Effector memory CD4-positive, alpha-beta T cell (primary cell): ENCODE measurements at places on chromosomes 5 and 9.

DNA sequence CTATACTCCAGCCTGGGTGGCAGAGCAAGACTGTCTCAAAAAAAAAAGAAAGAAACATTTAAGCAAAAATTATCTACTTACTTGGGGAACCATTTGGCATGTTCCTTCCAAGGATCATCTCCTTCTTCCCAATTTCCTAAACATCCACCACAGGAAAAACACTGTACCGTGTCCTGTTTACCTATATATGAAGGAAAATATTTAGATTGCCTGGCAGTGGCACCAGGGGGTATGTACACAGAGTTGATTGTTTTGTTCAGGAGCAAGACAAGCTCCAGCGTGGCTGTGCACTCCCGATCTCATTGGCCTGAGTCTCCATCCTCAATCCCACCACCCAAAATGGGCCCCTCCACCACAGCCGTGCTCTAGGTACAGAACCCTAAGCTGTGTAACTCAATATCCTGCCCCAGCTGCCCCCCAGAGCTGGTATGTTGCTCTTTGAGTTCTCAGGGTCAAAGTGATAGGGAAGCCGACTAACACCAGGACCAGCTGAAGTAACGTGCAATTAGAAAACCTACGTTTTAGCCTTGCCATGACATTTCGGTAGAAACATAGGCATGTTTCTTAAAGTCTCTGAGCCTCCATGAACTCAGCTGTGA, 13.8 kb downstream of the NAIP start:
- no peak for DNase-seq

- DNase-seq, result no peak
These were observed 39.4 kb upstream of the GRAMD2B start for GRCh38 chr5:126383776-126384175.

DNA sequence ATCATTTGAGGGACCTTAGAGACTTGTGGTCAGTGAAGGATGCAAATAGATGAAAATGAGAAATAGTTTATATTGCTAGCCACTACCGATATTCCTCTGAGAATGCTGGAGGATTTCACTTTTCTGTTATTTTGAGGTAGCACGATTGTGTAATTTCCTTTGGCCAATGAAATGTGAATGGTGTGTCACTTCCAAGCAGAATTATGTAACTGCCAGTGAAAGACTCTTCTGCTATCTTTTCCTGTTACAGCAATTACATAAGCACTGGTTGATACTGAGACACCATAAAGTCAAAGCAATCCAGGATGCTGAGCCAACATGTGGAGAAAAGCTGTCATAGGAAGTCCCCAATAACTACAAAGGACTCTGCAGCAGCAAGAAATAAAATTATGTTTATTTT, 3.6 kb upstream of the PCDHA2 start:
- no peak for DNase-seq

DNA sequence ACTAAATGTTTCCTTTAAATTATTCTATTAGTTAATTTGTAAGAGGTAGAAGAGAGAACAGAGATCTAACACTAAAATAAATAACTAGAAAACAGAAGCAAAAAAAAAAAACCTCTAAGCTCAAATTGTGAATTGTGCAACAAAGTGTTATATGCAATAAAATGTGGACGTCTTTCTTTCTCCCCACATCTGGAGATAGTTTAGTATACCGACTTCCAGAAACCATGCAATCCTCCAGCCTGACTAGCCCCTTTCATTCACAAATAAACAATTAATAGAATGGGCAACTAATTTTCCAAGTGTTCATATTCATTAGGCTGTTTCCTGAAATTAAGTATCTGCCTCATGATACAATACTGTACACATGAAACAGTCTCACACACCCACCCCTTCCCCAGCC, 258.5 kb downstream of the BNC2 start:
- no peak for DNase-seq

GRCh38 chr9:68533678-68534077, 7.0 kb downstream of the TMEM252 start:
- DNase-seq, result no peak

- no peak for DNase-seq
These were observed 6.1 kb upstream of the OTP start for GRCh38 chr5:77644371-77645157.

DNA sequence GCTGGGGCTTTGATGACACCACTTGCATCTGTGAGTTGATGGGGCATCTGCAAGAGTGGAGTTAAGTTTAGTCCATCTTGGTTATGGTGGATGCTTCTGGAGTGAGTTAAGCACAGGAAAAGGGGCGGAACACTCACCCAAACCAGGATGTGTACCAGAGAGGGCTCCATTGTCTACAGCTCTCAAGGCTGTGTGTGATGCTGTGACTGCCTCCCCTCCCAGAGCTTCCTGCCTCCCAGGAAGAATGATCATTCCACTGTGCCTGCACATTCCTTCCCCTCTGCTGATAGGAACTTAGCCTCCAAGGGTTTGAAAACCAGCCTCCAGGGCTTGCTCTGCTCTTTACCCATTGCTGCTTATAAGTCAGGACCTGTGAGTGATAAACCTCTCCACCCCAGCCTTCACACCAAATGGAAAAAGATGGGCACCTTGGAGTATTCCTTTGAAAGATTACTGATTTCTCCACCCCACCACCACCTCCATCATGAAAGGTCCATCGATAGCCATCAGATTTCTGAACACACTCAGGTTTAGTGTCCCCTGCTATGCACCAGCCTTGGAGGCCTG, 160.1 kb upstream of the SPRY4 start:
- no peak for DNase-seq

GRCh38 chr5:172553903-172554302, 87.2 kb upstream of the NEURL1B start:
- DNase-seq, result no peak

- DNase-seq, result no peak
These were observed 1722.1 kb downstream of the MAT2B start for GRCh38 chr5:165227515-165227914.
